ENCODE measurements at places on chromosomes 12 and 14.

GRCh38 chr12:64452559-64453329 is 824 bp downstream of the TBK1 start:
- DNase-seq = no peak

DNA sequence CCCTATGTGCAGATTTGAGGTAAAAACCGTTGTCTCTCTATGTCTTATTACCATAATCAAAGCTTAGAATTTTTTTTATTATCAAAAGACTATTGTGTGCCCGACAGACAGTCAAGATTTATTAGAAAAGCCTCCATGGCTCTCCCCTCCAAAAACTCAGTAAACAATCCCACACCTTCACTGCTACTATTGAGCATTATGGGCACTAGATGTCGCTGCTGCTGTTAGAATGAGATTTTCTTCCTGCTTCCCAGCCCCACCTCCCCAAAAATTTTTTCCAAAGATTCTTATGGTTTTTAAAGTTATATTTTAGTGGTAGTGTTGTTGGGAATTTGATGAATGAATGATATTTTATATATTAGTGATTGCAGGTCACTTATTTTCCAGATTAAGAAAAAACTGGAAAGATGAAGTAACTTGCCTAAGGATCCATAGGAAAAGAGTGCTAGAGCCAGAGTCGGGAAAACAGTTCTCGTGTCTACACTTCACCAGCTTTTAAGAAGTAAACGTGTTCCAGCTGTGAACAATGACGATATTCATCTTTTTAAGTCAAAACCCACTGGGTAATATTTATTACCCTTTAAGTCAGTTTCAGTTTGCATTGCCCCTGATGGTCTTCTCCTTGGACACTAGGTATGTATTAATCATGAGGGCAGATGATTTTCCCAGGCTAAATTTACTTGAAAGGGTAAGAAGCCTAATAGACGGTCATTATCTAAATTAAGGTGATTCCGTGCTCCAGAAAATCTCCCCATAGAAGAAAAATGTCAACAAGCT is 12.2 kb upstream of the FOXG1 start:
- DNase-seq = no peak

DNA sequence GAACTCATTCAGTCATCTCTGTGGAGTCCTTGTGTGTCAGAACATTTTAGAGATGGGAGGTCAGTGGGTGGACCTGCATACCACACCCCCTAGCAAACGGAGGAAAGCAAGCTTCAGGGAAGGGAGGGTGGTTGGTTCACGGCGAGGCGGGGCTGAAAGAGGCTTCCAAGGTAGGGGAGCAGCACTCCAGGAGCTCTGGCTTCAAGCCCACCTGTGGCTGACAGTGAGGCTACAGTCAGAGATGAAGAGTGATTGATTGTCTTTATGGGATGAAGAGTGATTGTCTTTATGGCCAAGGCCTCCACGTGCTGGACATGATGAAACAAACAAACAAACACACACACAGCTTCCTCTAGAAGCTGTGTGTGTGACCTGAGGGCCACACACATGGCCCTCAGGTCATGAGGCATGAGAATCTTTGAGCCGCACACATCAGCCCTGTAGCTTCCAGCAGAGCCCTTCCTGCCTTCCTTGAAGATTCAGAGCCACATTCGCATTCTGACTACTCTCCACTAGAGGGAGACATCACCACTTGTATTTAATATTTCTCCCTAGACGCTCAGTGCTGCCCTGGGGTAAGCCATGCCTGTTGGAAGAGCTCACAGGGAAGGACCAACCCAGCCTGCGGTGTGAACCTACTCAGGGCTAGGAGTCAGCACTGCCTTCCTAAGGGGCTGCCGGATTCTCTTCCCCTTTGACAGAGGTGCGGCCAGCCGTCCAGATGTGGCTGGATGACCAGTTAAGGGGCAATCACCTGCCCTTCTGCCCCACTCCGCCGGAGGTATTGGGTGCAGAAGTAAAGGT is 54.4 kb upstream of the KCNA1 start:
- DNase-seq = no peak

DNA sequence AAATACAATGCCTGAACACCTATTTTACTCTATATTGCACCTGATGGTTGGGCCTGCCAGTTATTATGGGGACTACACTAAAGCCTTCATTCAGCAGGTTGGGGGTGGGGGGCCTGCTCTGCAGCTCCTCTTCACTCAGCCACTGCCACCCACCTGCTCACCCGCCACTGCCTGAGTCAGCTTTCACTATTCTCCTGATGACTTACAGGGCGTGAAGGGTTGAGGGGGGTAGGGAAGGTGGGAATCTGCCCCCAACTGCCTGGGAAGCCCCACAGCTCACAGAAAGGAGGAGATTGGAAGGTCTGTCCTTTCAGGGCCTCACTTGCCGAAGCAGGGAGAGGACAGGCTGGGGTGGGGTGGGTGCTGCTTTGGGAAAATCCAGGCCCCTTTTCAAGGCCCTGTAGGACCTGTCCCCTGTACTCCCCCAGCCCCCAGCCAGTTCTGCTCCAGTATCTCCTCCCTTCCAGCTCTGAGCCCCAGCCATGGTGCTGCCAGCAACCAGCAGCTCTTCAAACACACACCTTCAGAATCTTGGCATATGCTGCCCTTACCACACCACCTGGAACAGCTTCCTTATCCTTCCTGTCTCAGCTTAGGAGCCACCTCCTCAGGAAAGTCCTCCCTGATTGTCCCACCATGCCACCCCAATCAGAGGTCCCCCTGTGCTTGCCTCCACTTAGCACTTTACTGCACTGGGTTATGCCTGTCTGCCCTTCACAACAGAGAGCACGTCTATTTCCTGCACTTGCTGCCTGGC is 33.1 kb downstream of the IRF2BPL start:
- DNase-seq = peak; percentile 14

DNA sequence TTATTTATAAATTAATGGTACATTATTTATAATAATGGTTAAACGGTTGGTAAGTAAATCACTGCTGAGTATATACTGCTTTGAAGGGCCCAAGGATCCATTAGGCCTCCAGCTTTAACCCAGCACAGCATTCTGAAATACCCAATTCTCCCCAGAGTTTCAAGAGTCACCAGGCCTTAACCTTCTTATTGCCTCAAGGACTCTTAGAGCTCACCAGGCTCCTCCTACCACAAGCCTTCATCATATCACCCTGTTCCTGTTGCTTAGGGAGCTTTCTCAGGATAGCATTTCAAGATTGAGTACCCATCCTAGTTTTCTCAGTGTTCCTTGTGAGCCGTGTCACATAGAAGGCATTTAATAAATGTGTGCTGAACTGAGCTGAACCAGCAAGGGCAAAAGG is 242.5 kb downstream of the FBXL14 start:
- no peak for DNase-seq

DNA sequence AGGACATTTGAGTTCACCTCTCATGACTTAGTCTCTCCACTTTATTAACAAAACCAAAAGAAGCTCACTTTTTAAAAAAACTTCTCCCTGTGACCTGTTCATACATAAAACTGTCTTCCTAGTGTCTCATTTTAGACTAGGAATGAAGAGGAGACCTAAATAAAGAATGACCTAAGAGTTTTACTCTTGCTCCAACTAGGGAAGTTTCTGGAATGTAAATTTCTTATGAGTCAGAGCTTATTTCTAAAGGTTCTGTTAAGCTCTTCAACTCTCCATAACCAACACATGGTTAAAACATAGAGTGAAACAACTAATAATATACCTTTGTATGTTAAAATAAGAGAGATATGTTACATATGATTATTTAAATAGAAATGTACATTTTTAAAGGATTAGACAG is 369.8 kb downstream of the EMP1 start:
- DNase-seq = no peak

DNA sequence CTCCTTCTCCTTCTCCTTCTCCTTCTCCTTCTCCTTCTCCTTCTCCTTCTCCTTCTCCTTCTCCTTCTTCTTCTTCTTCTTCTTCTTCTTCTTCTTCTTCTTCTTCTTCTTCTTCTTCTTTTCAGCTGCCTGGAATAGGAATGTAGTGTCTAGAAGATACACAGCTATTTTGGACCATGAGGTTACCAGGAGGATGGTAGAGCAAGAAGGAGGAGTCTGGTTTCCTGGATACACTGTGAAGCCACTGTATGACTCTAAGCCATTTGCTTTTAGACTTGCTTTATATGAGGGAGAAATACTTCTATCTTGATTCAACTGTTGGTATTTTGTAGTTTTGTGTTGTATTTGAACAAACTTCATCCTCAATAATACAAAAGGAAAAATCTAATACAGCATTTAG is 3.0 kb upstream of the MYBPC1 start:
- no peak for DNase-seq

DNA sequence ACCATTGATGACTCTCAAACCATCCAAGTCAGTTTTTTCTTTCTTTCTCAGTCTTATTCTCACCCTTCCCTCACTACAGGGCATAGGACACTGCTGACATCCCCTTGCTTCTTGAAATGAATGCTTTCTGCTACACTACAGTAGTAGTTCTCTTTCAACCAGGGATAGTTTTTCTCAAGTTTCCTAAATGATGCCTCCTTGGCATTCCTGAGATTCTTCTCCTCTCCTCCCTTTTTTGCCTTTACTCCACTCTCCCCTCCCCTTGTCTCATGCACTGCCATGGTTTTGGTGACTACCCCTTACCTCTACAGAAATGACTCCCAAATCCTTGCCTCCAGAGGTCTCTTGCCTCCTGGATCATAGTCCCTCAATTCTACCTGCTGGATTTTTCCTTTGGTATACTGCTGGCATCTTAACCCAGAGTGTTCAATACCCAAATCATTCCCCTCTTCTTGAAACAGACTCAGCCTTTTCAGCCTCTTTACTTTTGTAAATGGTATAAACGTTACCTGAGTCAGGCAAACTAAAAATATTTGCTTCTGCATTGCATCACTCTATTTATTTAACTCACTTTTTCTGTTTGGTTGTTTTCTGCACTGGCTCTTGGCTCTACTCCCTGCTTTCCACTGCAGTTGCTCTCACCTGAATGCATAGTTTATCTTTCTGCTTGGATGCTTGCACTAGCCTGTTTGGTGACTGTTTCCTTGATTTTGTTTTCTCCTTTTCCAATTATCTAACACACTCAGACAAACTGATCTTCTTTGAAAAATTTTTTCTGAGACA is 211.6 kb upstream of the IGF1 start:
- DNase-seq = no peak

DNA sequence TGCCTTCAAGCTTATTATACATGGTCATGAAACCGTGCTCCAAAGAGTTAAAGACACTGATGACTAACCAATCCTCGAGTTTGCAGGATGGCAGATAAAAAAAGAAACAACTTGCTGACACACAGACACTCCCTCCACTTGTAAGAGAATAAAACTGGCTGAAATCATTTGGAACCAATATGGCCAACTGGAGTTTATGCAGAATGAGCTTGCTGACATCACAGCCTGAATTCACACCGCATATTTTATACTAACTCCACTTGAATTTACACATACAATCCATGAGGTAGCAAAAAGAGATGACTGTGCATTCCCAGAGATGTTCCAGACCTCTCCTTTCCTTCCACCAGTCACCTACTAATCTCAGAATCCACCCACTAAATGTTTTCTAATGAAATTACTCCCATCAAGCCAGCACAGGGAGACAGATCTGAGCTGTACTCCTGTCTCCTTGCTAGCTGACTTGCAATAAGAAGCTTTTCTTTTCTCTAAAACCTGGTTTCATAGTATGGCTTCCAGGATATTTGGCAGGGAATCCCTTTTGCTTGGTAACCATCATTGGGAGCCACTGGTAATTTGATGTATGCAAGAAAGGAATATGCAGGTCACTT is 15.8 kb upstream of the PTPRR start:
- no peak for DNase-seq

- no peak for DNase-seq
These were observed 377.1 kb upstream of the FAR2 start for GRCh38 chr12:28771968-28772367.

GRCh38 chr12:127987199-127987901 is 279.6 kb upstream of the TMEM132C start:
- no peak for DNase-seq

- DNase-seq = no peak
These were observed 15.3 kb upstream of the DGLUCY start for GRCh38 chr14:91098591-91098990.

GRCh38 chr12:104775731-104776231 is 182.3 kb downstream of the SLC41A2 start:
- DNase-seq = no peak

- no peak for DNase-seq
These were observed 87.2 kb downstream of the CAND1 start for GRCh38 chr12:67356380-67356774.

DNA sequence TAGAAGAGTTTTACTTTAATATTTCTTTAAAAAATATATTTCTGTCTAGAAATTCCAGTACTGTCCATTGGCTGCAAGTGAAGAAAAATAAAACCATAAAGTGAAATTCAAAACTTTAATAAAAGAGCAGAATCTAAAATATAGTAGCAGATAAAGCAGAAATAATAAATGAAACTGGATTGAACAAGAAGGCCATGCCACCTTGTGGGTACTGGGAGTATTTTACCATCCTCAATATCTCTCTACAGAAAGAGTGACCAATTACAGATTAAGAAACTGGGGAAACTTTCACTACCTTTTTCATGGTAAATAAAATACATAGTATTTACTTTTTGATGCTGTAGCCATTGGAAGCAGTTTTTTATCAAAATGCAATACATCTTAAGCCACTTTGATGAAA is 220.5 kb downstream of the BCAT1 start:
- no peak for DNase-seq

- no peak for DNase-seq
These were observed 99.3 kb downstream of the CACNA1C start for GRCh38 chr12:2152134-2152533.

DNA sequence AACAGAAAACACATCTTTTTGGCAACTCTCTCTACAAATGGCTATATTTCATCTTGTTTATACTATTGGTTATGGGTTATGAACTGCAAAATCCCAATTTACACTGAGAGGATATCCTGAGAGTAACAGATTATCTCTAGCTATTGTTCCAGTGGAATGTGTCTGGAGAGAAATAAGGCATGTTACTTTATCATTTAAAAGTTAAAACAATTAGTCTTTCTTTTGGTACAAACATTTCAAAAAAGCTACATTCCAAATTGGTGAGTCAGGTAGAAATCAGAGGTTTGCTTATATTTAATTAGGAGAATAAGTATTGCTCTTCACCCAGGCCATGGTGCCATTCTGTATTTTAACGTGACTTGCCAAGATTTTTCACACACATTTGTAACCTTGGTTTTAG is 411.6 kb downstream of the CCER1 start:
- DNase-seq = no peak

- no peak for DNase-seq
These were observed 55.3 kb upstream of the AMN start for GRCh38 chr14:102866982-102867761.

DNA sequence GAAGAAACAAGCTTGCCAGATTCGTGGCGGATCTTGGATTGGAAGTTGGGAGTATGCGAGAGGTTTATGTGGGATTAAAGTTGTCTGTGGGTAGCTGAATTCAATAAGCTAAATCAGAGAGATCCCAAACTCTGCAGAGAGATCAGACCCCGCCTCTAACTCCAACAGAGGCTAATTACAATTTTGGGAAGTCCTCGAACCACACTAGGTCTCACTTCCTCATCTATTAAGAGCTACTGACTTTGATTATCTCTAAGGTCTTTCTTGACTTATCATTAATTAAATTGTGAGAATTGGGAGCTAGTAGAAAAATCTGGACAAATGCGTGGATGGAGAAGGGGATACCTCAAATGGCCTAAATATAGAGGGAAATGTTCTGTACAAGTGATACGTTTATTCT is 9.1 kb downstream of the NTF3 start:
- DNase-seq = no peak
